ENCODE measurements at places on chromosomes 12 and 14.
A peak's percentile ranks its signal among the peaks of the same experiment; 100 is the strongest.

DNA sequence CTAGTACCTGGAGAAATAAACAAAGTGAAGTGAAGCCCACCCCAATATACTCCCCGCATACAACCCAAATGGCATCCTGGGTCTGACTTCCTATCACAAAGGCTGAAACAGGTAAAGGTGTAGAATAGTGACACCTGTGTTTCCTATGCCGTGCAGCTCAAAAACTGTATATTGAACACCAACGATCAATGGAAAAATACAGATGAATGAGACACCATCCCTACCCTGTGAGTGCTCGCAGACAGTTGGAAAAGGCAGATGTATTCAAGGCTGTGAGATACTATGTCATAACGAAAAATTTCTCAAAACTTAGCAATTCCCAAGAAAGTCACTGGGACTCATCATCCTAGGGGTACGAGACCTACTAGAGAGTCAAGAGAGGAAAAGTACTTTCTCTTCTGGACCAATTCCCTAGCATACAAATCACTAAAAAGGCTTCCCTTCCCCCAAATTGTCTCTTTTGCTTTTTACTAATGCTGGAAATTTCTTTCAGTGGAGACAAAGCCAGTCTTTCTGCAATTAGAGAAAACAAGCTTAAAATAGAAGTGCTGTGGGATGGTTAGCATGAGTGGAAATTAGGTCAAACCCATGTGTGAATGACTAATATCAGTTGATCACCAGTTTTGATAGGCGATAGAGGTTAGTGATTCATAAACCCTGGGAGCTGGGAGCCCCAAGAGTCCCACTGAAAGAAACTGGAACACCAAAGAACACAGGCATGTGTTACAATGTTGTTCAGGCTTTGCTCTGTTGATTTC, 249.7 kb downstream of the SPTSSA start:
- DNase-seq: no peak

DNA sequence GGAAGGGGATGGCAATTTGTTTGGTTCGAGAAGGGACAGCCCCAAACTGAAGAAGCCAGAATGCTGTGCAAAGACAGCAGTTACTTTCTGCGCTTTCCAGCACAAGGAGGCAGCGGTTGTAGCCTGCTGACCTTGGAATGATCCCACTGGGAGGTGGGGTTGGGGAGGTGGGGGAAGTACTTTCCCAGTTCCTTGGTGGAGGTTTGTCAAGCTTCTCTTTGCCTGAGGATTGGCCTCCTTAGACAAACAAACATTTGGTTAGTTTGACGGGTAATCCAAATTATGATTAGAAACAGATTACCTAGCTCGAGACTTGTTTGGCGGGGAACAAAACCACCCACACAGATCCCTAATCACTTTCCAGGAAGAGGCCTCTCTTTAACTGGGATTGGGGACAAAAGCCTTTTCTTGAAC, 79.1 kb upstream of the EGLN3 start:
- DNase-seq: no peak

GRCh38 chr14:100305324-100306100, 732 bp downstream of the SLC25A29 start:
- peak; percentile 57 for DNase-seq

DNA sequence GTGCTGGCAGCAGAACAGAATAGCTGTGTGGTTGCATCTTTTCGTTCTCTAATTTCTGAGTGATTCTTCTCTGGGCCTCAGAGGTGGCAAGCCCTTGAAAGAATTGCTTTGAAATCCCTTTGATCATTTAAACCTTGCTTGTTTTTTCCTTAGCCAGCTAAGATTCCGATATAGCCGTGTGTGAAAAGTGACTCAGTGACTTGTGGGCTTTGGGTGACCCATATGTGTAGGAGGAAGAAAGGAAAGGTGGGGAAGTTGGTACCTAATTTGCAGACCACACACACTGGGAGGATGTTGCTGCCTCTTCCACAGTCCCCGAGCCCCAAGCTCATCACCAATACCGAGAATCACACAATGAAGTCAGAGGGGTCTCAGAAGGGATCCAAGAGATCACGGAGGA, 18.8 kb downstream of the SLC24A4 start:
- no peak for DNase-seq

GRCh38 chr12:77521508-77522115, 309.1 kb upstream of the NAV3 start:
- no peak for DNase-seq
